ENCODE measurements at places on chromosomes 4 and X.
A peak's percentile ranks its signal among the peaks of the same experiment; 100 is the strongest.

DNA sequence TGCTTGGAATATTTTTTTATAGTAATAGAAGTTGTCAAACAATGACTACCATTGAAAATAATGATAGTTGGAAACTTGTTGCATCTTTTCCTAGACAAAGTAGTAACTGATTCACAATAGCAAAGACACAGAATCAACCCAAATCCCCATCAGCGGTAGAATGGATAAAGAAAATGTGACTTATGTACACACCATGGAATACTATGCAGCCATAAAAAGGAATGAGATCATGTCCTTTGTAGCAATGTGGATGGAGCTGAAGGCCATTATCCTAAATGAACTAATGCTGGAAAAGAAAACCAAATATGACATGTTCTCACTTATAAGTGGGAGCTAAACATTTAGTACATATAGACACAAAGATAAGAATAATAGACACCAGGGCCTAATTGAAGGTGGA lies 49.7 kb downstream of the ATP10D start:
- DNase-seq: no peak

DNA sequence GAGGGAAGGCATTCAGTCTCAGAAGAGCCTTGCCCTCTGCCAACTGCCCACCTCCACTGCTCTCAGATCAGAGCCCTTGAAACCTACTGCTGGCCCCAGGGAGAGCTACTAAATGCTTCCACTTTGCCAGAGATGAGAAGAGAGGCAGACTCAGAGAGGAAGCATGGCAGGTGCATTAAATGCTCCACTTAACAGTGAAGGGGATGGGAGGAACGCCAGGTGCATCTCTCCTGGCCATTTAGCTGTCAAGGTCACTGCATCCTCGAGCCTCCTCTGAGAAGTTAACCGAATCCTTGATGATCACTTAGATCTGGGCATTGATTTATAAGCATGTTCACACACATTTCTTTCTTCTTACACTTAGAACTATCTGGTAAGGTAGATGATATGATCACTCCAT lies 15.0 kb downstream of the TRPC5 start:
- DNase-seq: no peak

GRCh38 chr4:76300012-76300411 lies 6.5 kb upstream of the STBD1 start:
- no peak for DNase-seq

DNA sequence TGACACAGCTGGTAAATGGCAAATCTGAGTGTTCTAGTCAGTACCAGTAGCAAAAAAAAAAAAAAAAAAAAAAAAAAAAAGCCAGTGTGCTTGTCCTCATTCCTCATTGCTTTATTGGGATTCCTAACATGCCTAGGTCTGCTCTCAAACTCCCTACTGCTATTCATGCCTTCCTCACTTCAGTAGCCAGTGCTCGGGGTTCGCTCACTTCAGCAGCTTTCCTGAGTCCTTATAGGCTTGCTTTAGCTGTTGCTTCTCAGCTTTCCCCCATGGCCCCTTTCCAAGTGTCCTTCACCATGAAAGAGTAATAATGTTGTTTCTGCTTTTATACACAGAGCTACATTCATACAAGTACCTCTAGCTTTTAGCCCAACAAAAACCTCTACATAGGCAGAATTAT lies 30.8 kb downstream of the SLITRK2 start:
- no peak for DNase-seq

GRCh38 chrX:20664774-20665173 lies 398.1 kb upstream of the RPS6KA3 start:
- DNase-seq: no peak

- DNase-seq: no peak
Measured at GRCh38 chr4:76283900-76284299, 22.6 kb upstream of the STBD1 start.

DNA sequence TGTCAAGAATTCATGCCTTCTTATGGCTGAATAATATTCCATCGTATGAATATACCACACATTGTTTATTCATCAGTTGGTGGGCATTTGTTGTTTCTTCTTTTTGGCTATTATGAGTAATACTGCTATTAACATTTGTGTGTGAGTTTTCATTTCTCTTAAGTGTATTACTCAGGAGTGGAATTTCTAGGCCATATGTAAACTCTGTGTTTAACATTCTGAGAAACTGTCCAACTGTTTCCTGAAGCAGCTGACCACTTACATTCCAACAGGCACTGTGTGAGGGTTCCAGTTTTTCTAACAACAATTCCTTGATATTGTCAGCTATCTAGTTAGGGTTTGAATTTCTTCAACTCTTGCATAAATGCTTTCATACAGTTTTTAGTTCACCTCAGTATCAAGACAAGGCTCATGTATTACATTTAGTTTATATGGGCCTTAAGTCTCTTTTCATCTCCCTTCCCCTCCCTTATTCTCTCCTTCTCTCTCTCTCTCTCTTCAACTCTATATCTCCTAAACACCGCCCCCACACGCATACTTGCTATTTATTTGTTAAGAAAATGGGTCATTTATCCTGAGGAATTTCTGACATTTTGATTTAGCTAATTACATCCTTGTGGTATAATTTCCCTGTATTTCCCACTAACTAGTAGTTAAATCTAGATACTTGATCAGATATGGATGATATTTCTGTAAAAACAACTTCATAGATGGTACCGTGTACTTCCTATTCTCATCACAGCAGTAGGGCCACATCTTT lies 77.4 kb downstream of the WDR19 start:
- no peak for DNase-seq

- peak; percentile 1 for DNase-seq
Measured at GRCh38 chr4:97153042-97153441, 990.2 kb downstream of the STPG2 start.

DNA sequence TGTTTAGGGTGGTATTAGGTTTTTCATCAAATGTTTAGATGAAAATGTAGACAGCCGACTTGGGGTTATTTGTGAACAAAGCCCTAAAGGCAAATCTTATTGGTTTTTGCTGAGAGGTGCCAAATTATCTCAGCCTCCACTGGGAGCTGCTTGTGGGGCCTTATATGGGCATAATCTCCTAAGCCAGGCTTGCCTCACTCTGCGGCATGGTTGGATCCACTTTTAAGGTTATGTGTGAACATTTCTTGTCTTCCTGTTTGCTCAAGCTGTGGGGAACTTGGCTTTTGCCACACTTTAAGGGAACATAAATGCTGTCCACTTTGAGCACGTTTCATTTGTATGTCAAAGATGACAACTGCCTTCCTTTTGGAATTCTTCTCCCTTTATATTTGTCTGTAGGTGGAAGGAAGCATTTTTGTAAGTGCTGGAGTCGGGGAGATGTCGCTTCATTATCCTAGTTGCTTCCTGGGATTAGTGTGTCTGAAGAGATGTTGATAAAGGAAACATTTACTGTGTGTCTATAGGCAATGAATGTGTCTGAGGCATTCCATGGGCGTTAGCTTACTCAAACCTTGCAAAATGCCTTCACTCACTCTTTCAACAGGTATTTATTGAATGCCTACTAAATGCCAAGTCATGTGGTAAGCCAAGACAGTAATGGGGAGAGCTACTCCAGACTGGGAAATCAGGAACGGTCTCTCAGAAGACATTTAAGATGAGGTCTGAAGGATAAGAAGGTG lies 78.3 kb downstream of the SLC9A6 start:
- no peak for DNase-seq

- no peak for DNase-seq
Measured at GRCh38 chr4:8472689-8473197, 32.2 kb downstream of the TRMT44 start.

GRCh38 chr4:88029556-88029955 lies 22.1 kb downstream of the PKD2 start:
- DNase-seq: no peak

- no peak for DNase-seq
Measured at GRCh38 chrX:72716766-72717165, 2.7 kb upstream of the PHKA1 start.

DNA sequence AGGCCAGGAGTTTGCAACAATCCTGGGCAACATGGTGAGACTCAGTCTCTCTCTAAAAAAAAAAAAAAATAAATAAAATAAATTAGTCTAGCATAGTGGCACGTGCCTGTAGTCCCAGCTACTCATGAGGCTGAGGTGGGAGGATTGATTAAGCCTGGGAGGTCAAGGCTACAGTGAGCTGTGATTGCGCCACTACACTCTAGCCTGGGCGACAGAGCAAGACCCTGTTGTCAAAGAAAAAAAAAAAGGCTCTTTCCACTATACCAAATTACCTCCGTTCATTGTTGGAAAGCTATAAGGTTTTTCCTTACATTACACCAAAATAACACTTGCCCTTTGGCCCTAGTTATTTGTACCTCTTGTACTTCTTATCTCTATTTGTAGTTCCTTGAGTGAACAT lies 9.9 kb upstream of the PRSS48 start:
- DNase-seq: no peak

GRCh38 chr4:56215141-56215783 lies 172.0 kb downstream of the AASDH start:
- no peak for DNase-seq

DNA sequence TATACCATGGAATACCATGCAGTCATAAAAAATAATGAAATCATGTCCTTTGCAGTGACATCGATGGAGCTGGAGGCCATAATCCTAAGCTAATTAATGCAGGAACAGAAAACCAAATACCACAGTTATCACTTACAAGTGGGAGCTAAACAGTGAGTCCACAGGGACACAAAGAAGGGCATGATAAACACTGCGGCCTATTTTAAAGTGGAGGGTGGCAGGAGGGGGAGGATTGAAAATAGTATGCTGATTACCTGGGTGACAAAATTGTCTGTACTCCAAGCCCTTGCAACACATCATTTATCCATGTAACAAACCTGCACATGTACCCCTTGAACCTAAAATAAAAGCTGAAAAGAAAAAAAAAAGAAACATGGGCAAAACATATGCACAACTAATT lies 16.7 kb upstream of the SLC9B1 start:
- DNase-seq: no peak

GRCh38 chrX:123920105-123920785 lies 41.3 kb upstream of the STAG2 start:
- DNase-seq: no peak

GRCh38 chr4:155017426-155017825 lies 191.0 kb upstream of the NPY2R start:
- no peak for DNase-seq

DNA sequence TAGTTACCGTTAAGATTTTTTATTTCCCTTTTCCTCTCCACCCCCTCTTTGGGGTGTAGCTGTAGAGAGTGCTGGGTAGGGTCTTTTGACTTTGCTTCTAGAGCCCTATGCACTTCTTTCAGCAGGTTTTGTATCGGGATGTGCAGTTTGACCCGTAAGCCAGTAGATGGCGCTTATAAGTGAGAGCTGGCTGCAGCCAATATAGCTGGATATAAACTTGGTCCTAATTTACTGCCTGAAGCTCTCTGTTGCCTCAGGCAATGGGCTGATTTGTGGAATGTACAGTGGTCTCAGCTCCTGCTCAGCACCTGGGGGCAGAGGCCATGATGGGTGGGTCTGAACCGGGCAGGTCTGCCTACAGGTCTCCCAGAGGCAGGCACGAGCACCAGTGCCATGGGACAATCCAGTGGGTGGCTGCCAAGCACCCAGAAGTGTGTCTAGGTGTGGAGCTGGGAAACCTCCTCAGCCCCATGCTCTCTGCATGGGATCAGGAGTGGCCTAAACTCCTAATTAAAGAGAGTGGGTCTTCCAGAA lies 146.5 kb downstream of the SPANXN1 start:
- DNase-seq: no peak

DNA sequence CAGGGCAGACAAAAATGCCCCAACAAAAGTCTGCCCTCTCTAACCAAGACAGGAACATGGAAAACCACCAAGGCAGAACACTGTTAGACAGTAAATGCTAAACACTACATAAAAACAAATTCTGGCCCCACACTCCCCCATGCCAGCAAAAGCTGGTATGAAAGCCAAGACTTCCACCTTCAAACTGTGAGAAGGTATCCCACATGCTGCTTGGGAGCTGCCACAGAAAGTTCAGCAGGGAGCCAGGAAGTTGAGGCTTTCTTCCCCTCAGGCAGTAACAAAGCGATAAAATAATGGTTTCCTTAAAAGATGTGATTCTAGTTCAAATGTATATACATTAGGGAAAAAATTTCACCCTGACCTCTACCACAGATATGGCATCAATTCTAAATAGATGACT lies 770.4 kb upstream of the NDST4 start:
- DNase-seq: no peak

- DNase-seq: no peak
Measured at GRCh38 chrX:129750971-129751370, 12.2 kb downstream of the XPNPEP2 start.

GRCh38 chr4:84070289-84070688 lies 428.8 kb downstream of the NKX6-1 start:
- DNase-seq: no peak

- DNase-seq: no peak
Measured at GRCh38 chrX:10111364-10112148, 45.2 kb upstream of the CLCN4 start.

GRCh38 chr4:44671636-44672035 lies 6.6 kb upstream of the GUF1 start:
- DNase-seq: no peak

- no peak for DNase-seq
Measured at GRCh38 chrX:13535376-13536165, 33.8 kb upstream of the EGFL6 start.

DNA sequence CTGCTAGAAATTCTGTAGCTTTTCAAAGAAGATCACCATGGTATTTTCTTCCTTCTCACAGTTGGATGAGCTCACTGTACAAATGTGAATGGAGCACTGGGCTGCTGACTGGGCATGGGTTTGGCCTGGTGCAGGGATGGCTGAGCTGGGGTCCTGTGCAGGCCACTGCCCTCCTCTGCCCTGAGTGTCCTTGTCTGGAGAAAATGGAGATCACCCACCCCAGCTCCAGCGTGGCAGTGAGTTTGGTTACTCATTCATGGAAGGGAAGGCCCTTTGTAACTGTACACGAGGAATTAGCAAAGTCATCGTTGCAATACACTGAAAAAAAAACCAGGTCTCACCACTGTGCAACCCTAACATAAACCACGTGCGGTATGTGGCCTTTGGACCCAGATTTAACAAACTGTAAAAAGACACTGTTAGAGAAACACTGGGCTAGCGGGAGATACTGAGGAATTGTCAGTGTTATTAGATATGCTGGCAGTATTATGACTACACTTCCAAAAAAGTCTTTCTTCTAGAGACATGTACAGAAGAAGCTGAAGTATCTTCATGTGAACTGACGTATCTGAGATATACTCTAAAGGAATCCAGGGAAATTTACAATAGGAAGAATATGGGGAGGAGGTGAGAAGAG lies 16.1 kb upstream of the TBC1D14 start:
- no peak for DNase-seq

DNA sequence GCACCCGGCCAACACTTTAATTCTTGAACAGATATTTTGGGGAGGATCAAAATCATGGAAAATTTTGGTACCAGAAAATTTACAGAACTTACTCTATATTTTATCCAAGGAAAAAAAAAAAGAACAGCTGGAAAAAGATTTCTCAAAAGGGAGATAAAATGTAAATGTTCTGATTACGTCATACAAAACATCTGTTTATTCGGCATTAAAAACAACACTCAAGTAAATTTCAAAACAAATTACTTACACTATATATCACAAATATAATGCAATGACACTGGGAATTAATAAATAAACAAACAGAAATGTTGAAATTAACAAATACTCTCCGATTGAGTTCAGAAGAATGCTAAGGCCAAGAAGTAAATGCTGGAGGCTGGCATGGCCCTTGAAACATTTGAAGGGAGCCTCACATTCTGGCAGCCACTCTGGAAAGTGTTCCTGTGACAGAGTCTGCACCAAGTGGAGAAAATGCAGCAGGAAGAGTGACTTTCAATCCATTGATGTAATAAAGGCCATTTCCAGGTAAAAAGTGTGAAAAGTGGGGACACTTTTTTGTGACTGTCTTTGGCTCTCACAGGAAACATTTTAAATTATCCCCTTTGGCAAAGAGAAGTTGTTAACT lies 486.0 kb upstream of the CTSO start:
- DNase-seq: no peak
